ENCODE measurements at places on chromosomes 1 and 21.
A peak's percentile ranks its signal among the peaks of the same experiment; 100 is the strongest.

DNA sequence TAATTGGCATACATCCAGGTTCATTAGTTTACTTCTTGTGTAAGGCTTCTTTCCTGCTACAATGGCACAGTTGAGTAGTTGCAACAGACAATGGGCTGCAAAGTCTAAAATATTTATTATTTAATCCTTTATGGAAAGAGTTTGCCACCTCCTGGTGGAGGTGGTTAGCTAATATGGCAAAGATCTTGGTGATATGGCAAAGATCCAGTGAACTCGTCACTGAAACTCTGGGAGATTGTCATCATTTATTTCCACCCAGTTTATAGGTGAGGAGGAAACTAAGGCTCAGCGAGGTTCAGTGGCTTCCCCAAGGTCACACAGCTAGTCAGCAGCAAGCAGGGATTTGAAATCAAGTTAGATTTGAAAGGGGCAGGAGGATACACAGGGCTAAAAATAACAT is 16.1 kb upstream of the IFFO2 start:
- DNase-seq: no peak

DNA sequence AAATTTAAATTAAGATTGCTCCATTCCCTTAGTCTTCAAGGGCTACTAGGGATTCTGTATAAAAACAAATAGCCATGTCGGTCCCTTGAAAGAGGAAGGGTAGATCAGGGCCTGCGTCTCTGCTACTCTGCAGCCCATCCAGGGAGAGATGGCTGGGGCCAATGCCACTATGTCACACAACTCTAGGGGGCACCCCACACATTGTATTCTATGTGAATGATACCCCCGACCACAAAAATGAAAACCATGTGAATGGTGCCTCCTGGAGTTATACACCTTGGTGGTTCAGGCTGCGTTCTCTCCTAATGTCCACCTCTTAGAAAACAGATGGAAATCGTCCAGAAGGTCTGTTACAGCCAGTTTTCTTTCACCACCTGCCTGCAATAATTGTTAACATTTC is 18.0 kb downstream of the PIK3C2B start:
- no peak for DNase-seq

DNA sequence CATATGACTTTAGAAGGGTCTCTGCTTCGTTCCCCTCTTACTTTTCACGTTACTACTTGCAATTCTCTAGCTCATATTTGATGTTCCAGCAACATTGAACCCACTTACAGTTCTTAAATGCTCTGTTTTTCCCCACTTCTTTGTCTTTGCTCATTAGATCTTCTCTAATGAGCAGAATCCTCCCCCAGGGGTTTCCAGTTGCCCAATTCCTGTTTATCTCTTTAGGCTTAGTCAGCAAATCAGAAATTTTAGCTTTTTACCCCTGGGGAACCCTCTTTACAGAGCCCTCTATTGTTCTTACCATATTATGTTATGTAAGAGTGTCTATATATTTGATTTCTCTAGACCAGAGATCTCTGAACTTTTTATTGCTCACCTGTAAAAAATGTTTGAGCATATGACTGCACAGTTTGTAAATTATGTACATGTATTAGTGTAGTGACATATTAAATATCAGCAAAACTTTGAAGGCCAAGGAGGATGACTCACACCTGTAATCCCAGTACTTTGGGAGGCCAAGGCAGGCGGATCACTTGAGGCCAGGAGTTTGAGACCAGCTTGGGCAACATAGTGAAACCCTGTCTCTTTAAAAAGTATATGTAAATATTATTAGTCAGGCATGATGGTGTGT is 71.4 kb downstream of the FNBP1L start:
- no peak for DNase-seq

GRCh38 chr1:158025576-158026230 is 32.3 kb downstream of the KIRREL1 start:
- no peak for DNase-seq

DNA sequence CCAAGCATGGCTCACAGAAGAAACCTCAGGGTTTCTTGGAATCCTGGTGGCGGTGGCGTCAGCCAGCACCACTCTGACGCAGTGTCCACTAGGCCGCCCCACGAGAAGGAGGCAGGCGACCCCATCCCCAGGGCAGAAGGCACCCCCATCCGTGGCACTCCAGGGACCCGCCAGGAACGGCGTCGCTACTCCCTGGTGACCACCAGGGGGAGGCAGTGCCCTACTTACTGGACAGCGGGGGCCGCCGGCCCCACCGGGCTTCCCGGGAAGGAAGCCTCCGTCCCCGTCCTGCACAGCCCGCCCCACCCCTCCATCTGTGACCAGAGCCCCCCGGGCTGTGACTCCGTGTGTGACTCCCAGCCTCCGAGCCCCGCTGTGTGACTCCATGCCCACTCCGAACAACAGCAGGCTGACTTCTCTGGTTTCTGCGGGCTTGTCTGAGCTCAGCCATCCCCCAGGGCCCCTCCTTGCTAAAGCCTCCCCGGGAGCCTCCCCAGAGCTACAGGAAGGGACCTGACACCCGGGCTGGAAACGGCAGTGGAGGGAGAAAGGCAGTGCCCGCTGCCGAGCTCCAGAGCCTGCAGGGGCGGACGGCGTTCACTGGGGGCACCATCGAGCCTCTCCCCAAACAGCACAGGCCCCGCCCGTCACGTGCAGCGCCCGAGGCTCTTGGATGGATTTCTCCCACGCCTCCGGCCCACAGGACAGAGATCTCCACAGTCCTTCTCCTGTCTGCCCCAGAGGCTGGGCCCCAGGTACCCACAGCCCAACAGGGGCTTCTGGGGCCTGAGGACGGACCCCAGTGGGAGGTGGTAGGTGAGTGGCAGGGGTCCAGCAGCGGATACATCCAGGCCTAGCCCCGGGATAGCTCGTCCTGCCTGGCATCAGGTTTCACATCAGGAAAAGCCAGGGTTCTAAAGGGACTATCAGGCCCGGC is 21.1 kb downstream of the KIF17 start:
- DNase-seq: peak; percentile 53

- DNase-seq: no peak
Measured at GRCh38 chr1:120133228-120133927, 42.9 kb downstream of the SEC22B start.

- no peak for DNase-seq
Measured at GRCh38 chr1:234734869-234735268, 124.9 kb upstream of the IRF2BP2 start.

DNA sequence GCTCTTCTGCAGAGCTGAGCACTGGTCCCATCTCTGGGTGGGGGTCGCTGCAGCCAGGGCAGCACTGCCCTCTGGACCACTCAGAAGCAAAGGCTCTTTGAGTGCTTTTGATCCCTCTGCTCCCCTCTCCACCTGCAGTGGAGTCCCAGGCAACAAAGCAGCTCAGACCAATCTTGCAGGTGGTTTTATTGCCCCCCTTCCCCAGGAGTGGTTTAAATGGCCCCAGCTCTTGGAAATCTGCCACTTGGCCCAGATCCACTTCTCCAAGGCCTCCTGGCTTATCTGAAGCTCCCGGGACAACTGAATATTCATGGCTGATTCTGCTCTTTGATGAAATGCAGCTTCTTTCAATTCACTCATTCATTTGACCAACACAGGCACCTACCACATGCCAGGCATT is 2.7 kb downstream of the STUM start:
- DNase-seq: no peak

DNA sequence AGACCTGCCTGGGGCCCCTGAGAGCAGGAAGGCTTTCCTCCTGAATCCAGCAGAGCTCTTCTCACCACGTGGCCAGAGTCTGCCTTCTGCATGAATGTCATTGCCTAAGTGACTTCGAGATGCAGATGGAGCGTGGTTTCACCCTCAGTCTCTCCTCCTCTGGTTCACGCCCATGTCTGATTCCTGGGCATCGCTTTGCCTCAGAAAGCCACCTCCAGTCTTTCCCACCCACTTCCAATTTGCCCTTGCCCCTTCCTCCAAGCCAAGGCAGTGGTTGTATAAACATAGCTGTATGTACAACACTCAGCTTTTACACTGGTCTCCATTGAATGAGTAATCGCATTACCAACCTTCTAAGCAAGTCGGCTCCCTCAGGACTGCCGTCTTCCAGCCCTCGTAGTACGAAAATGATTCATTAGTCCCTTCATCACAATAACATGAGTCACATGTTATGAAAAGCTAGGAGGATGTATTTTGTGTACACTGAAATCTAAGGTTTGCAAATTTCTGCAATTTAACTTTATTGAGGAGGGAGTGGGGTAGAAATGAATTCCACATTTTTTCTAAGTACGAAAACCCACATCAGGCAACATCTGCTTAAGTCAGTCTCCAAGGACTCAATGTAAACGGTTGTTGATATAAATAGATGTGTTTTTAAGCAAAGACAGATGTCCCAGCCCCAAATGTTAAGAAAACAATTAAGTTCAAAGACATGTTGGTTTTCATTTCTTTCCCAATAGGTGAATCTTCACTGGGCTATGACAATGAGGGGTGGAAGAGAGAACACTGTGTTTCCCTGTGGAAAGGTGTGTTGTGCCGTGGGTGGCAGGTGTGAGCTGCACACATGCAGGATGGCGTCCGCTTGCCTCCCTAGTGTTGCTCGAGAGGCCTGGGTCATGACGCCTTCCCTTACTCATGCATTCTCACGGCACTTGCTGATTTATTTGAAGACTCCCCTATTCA is 32.3 kb upstream of the ETS2 start:
- DNase-seq: no peak

GRCh38 chr1:32051706-32052105 is 21.0 kb upstream of the TMEM39B start:
- DNase-seq: no peak

GRCh38 chr1:29282924-29283803 is 46.8 kb downstream of the PTPRU start:
- no peak for DNase-seq

DNA sequence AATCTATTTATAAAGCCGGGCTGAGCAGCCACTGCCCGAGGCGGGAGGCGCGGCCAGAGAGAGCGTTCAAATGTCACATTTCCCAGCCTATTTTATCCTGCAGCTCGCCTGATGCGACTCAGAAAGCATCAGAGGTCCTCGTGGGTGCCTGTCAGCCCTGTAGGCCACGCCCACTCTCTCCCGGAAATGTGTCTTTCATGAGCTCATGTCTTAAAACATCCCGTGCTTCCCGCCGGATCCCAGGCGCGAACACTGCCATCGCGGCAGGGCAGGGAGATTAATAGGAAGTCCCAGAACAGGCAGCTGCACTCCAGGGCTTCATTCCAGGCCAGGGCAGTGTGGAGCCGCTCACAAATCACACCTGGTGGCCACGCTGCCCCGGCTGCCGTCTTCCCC is 117.5 kb downstream of the PRDM16 start:
- no peak for DNase-seq

DNA sequence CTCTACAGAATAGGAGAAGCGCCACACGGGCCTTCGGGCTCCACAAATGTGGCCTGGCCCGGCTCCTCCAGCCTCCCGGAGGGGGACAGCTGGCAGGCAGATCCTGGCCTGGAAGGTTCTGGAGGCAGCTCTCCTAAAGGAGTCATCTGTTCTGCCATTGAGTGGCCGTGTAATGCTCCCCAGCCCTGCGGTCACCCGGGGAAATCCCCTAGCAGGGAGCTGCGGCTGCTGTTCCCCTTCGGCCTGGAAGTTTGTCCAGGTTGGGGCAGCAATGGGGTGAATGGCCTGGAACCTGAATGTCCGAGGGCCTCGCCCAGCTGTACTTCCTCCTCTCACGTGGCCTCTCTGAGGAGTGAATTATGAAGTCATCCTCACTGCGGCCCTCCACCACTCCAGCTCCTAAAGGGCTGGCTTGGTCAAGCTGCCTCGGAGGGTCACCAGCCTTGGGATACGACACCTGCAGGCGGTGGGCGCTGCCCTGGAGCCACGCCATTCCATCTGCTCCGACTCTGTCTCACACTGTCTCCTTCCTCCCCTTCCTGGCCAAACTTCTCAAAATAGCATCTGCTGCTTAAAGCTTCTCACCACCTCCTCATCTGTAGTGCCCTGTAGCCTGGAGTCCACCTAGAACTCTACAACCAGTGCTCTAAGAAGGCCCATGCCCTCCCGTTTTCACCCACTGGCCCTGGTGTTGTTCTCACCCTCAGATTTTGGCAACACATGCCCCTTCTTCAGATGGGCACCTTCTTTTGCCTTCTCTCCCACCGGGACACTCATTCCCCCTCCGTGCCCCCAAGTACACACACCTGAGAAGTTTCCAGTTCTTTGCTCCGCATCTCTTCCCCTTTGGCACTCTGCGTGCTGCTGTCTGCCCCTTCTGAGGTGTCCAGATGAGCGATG is 54.4 kb upstream of the TMPRSS2 start:
- DNase-seq: no peak

GRCh38 chr1:248366609-248367008 is 5.1 kb downstream of the OR2T4 start:
- no peak for DNase-seq

GRCh38 chr1:46490656-46491442 is 1.2 kb downstream of the DMBX1 start:
- no peak for DNase-seq

DNA sequence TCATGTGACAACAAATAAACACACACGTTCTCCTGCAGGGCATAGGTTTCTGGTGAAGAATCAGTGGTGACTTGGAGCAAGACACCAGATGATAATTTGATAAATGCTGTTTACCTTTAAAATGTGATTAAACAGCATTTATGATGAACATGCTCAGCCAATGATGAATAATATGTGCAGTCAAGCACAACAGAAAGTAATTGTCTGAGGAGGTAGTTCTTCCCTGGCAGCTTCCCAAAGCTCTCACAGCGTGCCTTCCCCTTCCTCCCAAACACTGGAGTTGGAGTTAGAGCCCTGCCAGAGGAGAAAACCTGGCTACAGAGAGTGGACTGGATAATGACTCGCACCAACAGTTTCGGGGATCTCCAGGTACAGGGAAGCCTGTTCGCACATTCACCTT is 463.5 kb downstream of the SMYD3 start:
- no peak for DNase-seq

DNA sequence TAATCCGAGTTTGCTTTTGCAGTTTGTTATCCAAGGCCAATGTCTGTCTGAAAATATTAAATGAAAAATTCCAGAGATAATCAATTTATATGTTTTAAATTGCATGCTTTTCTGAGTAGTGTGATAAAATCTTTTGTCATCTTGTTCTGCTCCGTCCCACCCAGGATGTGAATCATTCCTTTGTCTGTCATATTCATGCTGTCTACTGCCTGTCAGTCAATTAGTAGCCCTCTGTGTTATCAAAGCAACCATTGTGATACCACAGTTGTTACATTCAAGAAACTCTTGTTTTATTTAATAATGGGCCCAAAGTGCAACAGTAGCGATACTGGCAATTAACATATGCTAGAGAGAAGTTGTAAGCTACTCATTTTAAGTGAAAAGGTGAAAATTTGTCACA is 819.3 kb downstream of the BRINP3 start:
- DNase-seq: no peak

GRCh38 chr1:180899262-180899661 is 13.4 kb upstream of the KIAA1614 start:
- DNase-seq: no peak

GRCh38 chr21:27805696-27806095 is 838.8 kb upstream of the ADAMTS5 start:
- DNase-seq: no peak

- DNase-seq: no peak
Measured at GRCh38 chr21:44691686-44692085, 5.3 kb upstream of the KRTAP10-12 start.

Data from stimulated activated CD8-positive, alpha-beta memory T cell treated with anti-CD3 and anti-CD28 coated beads, Interleukin-2, amount 100 ng/mL, for 1 hour (primary cell).